NCI-H460 (cell line): ENCODE measurements at places on chromosomes 11 and 22. TPM values are rescaled to one million over a fixed set of nuclear protein-coding genes. Genes with fewer than 3 reads are reported as not detected.

DNA sequence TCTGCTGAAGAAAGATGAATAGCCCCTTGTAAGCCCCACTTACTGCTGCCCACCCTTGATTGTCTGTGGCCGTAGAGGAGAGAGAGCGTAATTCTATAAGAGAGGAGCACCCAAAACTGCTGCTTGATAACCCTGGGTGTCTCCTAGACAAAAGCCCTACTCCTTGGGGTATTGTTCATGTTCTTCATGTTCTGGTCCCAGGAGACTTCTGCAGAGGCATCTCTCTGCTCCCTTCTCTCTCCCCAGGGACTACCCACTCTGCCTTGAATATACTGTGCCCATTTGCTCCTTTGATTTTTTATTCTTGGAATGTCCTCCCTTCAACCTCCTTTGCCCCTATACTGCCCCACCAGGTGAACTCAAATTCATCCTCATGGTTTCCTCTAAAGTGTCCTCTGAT lies 417.8 kb upstream of the CADM1 start:
- DNase-seq = no peak

- no peak for DNase-seq
Measured at GRCh38 chr11:69180226-69180625, 24.5 kb downstream of the SMIM38 start.

- no peak for DNase-seq
Measured at GRCh38 chr11:14218728-14219127, 140.3 kb downstream of the RRAS2 start.

- no peak for DNase-seq
Measured at GRCh38 chr11:876545-876944, 33.9 kb downstream of the TSPAN4 start.

- DNase-seq = no peak
Measured at GRCh38 chr22:50301581-50301991, 5.9 kb downstream of the PLXNB2 start.

DNA sequence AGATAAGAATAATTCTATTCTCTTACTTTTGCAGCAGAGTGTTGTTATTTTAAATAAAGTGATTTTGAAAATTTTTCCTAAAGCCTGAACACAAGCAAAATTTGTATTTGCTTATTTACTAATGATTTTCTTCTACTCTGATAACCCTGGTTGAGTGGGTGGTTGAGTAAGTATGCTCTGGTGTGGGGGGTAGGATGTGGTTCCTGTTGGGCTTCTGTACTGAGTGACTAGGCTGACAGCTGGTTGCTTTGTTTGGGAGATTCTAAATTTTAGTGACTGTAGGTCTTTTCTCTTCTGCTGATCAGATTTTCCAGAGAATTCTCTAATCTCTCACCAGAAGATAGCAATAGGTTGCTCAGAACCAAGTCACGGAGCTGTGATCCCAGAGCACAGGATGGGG lies 61.6 kb downstream of the METTL15 start:
- no peak for DNase-seq

GRCh38 chr11:120201653-120202052 lies 9.2 kb upstream of the OAF start:
- no peak for DNase-seq

GRCh38 chr11:118171269-118172062 lies 5.0 kb downstream of the SCN2B start:
- peak; percentile 35 for DNase-seq

DNA sequence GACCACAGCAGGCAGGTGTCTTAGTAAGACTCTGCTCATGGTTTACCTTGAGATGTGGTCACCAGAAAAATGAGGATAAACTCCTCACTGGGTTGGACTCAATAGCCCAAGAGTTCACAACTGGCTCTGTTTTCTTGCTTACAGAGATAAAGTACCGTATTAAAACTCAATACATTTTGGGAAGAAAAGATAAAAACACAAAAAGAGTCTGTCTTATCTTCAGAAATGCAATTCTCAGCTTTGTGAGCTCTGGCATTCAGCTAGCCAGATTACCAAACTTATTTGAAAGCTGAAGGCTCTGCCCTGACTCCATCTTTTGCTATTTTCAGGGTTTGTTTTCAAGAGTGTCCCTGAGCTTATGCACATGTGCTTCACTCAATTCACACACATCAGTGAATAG lies 75.4 kb downstream of the PHF21A start:
- DNase-seq = no peak

DNA sequence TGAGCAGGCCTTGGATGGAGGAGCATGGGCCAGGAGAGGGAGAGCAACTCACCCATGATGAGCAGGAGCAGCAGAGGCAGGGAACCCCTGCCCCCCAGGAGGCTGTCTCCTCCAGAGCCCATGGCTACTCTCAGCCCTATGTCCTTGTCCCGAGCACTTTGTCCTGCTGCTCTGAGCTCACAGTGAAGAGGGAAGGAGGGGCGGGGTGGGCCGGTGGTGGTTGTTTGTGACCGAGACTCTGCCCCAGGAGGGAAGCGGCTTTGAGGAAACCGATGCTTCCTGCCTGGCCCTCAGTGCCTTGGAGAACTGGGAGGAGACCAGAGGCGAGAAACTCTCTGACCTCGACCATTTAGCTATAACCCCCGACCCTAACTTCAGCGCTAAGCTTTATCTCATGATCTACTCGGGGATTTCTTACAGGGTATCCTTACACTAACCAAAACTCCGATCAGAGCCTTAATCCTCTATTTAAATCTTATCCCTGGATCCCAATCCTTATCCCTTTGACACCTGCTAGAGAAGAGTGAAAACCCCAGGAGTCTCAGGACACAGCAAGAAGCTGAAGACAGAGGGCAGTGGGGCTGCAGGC lies at the start of gene ROBO4:
Gene ROBO4, minus strand, starts transcription at position 192 of the 589 bp plus-strand sequence. Its CDS starts 70 bp downstream, at position 122.
- no peak for DNase-seq

DNA sequence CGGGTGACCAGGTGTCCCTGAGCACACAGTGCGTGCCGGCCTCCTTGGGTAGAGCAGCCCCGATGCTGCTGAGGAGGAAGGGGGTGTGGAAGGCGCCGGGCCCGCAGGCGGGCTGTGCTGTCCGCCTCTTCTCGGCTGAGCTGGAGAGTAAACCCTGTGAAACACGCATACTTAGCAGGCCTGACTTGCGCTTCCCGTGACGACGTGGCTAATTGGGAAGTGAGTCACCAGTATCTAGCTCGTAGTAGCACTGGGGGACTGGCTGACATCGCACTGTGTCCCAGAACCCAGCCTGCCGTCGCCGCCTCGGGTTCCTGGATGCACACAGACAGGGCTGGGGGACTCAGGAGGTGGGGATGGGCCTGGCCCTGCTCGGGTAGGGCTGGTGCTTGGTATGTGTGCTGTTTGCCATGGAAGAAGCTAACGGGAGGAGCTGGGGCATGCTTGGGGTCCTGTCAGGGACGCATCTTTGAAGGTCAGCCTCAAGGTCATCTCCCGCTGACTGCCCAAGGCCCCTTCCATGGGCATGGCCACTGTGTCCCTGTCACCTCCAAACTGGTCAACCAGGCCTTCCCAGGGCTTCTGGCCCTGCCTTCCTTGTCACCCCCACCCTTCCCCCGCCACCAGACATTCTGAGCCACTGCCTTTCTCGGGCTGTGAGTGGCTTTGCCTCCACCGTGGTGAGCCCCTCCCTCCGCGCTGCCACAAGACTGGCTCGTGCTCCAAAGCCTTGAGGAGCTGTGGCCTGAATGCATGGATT lies 1327.0 kb downstream of the BRD1 start:
- no peak for DNase-seq

GRCh38 chr22:23613193-23613972 lies 18.7 kb downstream of the DRICH1 start:
- DNase-seq = no peak

- DNase-seq = no peak
Measured at GRCh38 chr11:30342736-30343166, 19.8 kb downstream of the ARL14EP start.

DNA sequence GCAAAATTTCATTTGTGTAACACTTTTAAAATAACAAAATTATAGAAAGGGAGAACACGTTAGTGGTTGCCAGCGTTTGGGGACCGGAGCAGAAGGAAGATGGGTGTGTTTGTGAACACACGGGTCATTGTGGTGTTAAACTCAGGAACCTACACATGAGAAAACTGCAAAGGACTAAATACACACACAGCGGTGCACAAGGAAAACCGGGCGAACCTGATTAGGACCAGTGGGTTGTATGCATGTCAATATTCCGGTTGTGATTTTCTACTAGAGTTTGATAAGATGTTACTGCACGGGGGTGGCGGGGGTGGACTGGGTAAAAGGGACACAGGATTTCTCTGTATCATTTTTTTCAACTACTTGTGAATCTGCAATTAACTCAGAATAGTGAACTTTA lies 351.2 kb downstream of the OPCML start:
- DNase-seq = no peak

GRCh38 chr11:134425816-134426536 lies 13.9 kb upstream of the B3GAT1 start:
- DNase-seq = no peak

GRCh38 chr11:60927600-60927999 lies 3.3 kb downstream of the TMEM132A start:
- no peak for DNase-seq

DNA sequence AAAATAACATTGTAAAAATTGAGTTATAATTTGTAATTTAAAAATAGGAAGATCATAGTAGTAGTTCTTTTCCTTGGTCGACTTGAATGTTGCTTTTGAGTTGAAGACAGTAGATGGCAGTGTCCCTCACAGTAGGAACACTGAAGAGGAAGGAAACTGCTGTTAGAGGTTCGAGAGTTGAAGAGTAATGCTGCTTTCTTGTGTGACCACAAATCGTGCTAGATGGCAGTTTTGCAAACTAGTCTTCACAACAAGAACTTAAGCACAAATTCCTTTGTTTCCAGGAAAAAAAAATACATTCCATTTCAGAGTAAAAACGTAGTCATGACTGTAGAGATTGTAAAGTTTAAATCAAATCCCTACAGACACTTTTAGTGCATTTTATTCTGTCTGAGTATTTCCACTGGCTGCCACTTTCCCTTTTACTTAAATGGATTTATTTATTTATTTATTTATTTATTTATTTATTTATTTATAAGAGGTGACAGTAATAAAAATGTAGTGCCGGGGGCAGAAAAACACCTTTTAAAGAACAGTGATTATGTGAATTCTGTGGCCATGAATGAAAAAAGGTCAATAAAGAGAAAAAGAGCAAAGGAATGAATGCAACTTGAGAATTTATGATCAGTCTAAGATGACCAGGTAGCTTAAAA lies 54.6 kb downstream of the SPECC1L start:
- peak; percentile 30 for DNase-seq

GRCh38 chr22:17269607-17270261 lies 50.5 kb upstream of the ADA2 start:
- DNase-seq = no peak

DNA sequence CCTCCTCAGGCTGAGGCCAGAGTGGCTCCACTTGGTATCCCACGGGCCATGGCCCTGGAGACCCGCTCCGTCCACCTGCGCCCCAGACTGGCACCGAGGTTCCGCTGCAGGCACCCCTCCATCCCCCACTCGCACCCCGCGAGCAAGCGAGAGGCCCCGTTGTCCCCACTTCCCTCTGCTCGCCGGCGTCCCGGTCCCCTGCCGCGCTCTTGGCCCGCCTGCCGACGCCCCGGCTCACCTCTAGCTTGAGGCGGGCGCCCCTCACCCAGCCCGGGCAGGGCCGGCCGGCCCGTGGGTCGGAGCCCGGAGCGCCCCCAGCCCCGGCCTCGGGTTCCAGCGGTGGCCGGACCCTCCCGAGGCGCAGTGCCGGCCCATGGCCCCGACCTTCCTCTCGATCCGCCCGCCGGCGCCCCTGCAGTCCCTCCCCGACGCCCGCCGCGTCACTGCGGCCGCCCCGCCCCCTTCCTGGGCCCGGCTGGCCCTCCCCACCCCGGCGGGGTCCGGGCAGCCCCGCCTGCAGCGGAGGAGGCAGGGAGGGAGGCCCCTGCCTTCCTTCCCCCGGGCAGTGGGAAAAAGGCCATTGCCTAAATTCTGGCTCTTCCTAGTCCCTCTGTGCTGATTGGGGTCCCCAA lies at the start of gene PITPNM1:
Gene PITPNM1, minus strand, starts transcription at position 414 of the 632 bp plus-strand sequence. CDS start 1,183 bp downstream, outside the sequence.
- peak; percentile 45 for DNase-seq

GRCh38 chr11:133153031-133153430 lies 379.3 kb downstream of the OPCML start:
- DNase-seq = no peak

- DNase-seq = no peak
Measured at GRCh38 chr11:75474878-75475766, 42.1 kb upstream of the KLHL35 start.

- no peak for DNase-seq
Measured at GRCh38 chr11:1875093-1875850, 16.4 kb downstream of the PRR33 start.

- no peak for DNase-seq
Measured at GRCh38 chr22:46844606-46845210, 82.3 kb downstream of the TBC1D22A start.

GRCh38 chr22:22881116-22882000 lies 6.3 kb upstream of the IGLL5 start:
- DNase-seq = no peak

DNA sequence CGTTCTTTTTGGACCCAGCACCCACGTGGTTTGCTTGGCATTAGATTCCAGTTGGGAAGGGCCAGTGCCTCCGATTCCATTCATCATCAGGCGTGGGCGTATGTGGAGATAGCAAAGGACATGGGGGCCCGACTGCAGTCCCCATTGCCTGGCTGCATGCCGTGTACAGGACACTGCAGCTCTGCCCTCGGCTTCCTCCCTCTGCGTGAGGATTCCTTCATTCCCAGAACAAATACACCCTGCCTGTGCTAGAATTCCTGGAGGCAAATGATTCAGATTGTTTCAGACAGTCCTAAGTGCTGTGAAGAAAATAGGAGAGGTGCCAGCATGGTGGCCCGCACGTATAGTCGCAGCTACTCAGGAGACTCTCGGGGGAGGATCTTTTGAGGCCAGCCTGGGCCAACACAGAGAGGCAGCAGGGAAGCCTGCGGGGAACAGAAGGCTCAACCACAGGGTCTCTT lies 15.4 kb downstream of the DERL3 start:
- no peak for DNase-seq

- DNase-seq = no peak
Measured at GRCh38 chr11:77065878-77066228, 918 bp upstream of the CAPN5 start.

DNA sequence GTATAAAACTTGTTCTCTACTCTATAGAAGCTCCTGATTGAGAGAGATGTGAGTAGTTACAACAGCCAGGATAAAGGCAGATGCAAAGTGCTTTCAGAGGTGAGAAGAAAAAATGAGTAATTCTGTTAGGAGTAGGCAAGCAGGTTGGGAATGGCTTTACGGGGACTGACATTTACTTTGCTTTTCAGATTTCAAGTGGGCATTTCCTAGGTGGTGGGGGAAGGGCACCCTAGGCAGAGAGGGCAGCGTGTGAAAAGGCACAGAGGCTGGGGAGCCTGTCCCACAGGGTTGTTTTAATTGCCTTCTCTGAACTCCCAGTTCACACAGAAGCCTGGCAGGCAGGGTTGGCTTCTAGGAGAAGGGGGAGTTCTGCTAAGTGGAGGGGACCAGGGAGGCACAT lies 106.5 kb downstream of the NAV2 start:
- no peak for DNase-seq

GRCh38 chr22:24951942-24952836 lies at the start of gene KIAA1671:
Gene KIAA1671, plus strand, starts transcription at chr22:24952716. Its CDS starts 75,284 bp downstream, at chr22:25028000.
- peak; percentile 75 for DNase-seq

- no peak for DNase-seq
Measured at GRCh38 chr22:40367342-40367741, 3.1 kb upstream of the SGSM3 start.

IGSF22 gene
- not detected in 2 replicates for total RNA-seq

TRIM49 gene
- total RNA-seq = not detected in 2 replicates

PRAME gene
- total RNA-seq = 9.3 and 11.7 TPM in 2 replicates

MUC2 gene
- not detected in 2 replicates for total RNA-seq

METTL15 gene
- 20.6 and 26.8 TPM in 2 replicates for total RNA-seq

HIRA gene
- total RNA-seq = 8.0 and 10.7 TPM in 2 replicates

TENM4 gene
- not detected in 2 replicates for total RNA-seq

WNT11 gene
- total RNA-seq = 0.97 TPM in 1 of 2 replicates, not detected in the other

TYR gene
- not detected in 2 replicates for total RNA-seq

FOLR1 gene
- total RNA-seq = not detected in 2 replicates

HBB gene
- not detected in 2 replicates for total RNA-seq

CHRM1 gene
- not detected in 2 replicates for total RNA-seq

OR8G5 gene
- not detected in 2 replicates for total RNA-seq

CARNS1 gene
- total RNA-seq = 0.09 and 0.12 TPM in 2 replicates
